ENCODE measurements at places on chromosomes 6 and 20.

GRCh38 chr6:1118287-1118647 is 193.6 kb upstream of the FOXQ1 start:
- DNase-seq: no peak

GRCh38 chr6:56381801-56382251 is 134.4 kb upstream of the COL21A1 start:
- no peak for DNase-seq

DNA sequence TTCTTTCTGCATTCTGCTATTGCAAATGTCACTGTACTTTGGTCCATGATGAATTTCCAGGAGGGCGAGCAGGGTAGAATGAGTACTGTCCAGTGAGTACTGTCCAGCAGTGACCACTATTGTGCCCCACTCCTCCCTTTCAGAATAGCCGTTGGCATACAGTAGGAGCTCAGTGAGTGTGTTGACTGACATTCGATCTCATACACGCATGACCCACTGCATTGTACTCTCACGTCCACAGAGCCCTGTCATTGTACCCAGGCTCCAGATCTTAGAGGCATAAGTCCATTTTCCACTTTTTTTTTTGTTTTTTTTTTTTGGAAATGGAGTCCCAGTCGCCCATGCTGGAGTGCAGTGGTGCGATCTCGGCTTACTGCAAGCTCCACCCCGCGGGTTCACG is 8.2 kb downstream of the DYNLRB1 start:
- DNase-seq: no peak

DNA sequence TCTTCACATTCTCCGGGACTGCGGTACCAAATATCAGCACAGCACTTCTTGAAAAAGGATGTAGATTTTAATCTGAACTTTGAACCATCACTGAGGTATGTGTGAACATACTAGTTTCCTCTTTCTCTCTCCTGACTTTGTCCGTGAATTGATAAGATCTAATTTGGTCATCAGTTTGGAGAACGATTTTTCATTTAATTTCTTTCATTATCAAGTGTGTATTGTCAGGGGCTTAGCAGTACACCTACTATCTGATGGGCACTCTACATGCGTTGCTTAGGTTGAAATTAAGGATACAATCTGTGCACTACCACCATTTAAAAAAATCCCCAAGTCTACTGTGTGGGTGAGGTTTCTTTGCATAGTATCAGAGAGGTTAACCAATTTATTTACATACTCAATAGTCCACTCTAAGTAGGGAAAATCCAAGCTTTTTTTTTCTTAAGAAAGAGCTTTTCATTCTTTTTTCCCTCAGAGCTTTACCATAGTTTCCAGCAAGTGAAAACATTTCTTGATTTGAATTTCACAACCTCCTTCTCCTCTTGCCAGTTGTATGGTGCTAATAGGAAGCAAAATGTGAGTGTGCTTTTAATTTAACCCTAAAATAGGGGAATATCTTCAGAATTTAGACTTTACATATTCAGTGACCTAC is 105.4 kb upstream of the ESR1 start:
- DNase-seq: no peak

- DNase-seq: no peak
Observed at GRCh38 chr6:146544616-146545182, 1.1 kb downstream of the RAB32 start.

GRCh38 chr6:79600313-79600712 is 30.8 kb upstream of the SH3BGRL2 start:
- DNase-seq: no peak

DNA sequence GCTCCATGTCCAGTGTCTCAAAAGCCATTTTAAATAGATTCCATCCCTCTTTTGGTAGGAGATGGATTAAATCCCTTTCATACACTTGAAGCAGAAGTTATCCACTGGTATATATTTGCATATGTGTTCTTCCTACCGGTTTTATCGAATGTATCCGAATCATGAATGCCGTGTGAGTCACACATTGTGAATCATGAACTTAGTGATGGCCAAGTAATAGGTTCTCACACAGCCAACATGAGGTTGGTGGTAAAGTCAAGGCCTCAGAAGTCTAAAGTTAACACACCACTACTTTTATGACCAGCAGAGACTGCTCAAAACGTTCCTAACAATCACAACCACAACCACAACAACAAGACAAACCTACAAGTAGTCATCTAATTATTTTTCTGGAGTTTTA is 345.5 kb downstream of the THBS2 start:
- DNase-seq: no peak

DNA sequence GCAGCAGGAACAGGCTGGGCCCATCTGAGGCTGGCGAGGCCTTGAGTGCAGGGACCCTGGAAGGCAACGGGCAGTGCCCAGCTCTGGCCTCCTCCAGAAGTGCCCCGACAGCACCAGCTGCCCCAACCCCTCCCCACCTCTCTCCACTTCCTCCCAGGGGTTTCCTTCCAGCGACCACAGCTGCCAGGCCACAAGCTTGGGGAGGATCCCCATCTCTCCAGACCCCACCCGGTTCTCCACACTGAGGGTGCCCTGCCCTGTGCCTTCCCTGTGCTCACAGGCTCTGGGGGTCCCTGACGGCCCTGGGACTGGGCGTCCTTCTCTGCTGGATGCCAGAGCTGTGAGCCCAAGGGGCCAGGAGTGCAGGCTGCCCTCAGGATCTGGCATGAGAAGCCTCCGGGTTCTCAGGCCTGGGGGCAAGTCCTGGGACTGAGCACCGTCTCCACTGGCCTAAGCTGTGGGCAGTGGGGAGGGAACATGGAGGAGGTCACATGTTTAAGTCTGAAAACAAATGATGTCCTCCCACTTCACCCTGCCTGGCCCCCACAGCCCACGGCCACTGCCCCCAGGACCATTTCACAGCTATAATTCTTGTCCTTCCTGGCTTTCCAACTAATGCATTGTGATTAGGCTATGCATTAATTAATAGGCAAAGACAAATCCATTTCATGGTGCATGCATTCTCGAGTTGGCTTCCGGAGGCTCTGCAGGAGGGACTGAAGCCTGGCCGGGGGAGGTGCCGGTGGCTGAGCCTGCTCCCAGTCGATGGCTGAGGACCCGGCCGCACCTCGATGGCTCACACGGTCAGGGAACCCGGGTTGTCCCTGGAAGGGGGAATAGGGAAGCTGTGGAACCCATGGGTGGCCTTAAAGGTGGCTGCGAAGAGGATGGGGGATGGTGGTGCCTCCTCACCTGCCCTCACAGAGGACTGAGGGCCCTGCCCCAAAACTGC is 24.4 kb downstream of the BHLHE23 start:
- no peak for DNase-seq
